ENCODE measurements at places on chromosomes 5 and 9.

DNA sequence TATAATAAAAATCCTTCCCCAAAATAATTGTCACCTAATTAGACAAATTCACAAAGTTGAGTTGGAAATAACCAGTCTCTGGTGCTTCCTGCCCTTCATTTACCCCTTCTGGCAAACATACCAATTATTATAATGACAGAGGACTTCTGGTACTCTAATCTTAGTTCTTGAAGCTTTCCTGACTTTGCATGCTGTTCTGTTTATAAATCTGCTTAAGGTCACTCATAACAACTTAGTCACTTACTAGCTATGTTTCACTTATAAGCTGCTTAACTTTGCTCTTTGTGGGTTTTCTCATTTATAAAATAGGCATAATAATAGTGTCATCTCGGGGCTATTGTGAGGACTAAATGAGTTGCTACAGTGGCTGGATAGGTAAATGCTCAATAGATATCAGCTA lies 446.5 kb downstream of the EFNA5 start:
- DNase-seq: no peak

DNA sequence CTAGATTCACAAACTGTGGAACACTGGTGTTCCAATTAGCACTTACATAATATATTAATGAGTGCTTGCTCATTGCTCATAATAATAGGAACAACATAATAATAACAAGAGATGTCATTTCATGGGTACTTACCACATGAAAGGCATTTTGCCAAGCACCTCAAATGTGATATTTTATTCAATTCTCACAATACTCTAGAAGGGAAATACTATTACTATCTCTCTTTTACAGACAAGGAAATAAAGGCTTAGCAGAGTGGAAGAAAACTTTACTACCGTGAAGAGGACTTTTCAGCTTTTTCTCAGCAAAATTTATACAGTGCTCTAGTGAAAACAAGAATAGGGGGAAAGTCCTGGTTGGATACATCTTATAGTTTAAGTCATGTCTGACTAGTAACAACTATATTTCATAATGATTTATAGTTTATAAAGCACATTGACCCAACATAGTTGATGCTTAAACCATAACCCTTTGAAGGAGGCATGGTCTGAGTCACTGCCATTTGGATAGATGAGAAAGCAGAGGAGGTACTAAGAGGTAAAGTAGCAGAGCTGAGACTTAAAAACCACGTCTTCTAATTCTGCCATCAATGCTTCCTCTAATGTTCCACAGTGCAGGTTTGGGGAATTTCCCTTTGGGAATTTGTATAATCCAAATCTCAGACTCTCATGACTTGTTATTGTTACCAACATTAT lies 124.7 kb downstream of the CEP120 start:
- no peak for DNase-seq

DNA sequence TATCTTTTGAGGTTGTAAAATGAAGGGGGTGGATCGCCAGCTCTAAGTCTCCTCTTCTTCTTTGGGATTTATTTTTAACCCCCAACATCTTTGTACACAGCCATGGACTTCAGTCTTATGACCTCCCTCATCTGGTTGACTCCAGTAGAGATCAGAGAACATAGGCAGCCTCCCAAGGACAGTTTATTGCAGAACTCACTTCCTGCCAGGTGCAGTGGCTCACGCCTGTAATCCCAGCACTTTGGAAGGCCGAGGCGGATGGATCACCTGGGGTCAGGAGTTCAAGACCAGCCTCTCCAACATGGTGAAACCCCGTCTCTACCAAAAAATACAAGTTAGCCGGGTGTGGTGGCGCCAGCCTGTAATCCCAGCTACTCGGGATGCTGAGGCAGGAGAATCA lies 2.8 kb upstream of the BHMT start:
- DNase-seq: no peak

DNA sequence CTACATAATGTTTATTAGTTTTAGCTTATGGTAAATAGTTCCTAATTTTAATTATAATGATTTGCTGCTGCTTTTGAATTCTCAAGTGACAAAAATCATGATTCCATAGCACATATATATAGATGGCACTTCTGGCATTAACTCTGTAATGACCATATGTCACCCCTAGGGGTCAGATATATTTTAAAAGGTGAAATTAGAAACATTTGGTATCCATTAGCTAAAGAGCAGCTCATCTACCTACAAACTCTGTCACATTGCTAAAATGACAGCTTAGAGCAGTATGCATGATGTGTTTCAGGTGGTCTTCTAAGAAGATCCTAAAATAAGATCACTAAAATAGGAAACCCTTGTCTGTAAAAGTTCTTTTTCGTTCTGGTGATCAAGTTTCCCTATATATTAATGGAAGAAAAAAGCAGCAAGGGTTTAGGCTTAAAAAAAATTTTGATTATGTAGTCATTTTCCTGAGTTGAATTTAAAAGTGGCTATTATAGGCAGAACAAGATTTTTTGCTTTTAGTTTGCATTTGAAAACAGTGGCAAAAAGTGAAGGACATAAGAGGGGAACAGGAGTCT lies 157.7 kb upstream of the POU5F2 start:
- DNase-seq: no peak

- no peak for DNase-seq
These were observed 1.7 kb downstream of the DMRT3 start for GRCh38 chr9:977838-978830.

GRCh38 chr5:140214831-140215230 lies 39.8 kb downstream of the CYSTM1 start:
- peak; percentile 44 for DNase-seq

DNA sequence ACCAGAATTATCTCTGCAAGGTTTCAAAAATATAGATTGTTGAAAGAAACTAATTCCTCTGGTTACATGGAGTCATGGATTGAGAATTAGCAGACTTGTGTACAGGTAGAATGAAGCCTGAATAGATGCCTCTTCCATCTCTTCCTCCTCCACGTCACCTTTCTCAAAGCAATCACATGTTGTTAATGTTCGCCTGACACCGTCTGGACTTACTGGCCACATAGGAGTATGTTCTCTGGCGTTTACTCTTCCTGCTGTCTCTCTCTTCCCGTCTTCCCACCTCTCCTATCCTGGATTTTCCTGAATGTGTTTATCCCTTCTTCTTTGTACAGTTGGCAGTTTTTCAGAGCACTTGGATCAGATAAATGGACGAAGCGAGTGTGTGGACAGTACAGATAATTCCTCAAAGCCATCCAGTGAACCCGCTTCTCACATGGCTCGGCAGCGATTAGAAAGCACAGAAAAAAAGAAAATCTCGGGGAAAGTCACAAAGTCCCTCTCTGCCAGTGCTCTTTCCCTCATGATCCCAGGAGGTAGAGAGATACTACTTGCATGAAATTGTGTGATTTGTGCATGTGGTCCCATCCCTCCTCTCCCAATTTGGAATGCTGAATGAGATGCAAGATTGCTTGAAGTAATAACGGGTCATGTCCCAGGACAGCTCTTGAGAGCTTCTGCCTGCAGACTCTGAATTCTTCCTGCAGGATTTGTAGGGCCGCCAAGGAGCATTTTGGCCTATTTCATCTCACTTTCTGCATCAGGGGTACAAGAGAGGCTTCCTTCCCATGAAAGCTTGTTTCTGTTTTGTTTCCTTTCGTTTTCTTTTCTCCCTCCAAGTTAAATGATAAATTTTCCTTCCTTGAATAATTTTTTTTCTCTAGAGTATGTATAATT lies 47.3 kb downstream of the CD180 start:
- peak; percentile 28 for DNase-seq

DNA sequence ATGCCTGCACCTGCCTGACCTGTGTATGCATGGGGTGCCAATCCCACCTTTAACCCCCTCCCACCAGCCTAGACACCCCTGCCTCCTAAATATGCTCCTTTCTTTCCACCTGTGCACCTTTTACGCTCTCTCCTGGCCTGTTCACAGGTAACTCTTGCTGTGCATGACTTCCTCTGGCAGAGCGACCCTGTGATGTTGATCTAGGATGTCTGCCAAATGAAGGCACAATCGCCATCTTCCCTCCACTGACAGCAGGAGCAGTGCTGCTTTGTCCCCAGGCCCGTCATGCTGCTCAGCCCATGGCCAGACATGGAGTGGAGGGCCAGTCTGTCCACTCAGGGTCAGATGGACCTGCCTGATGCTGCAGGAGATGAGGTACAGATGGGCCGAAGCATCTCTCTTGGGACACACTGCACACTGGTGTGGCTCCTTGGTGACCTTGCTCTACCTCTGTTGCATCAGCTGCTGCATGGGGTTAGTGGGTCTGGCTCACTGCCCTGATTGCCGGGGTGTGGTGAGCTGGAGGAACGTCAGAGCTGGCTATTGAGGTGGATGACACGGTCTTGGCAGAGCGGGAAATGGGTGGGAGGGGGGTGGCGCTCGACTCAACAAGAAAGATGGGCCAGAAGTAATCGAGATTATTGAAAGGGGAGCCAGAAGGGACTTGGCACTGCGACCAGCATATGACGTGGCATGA lies 101.7 kb upstream of the PITX1 start:
- DNase-seq: peak; percentile 77

GRCh38 chr5:143775258-143775657 lies 36.7 kb upstream of the HMHB1 start:
- DNase-seq: peak; percentile 71

GRCh38 chr5:132470596-132470995 lies 20.0 kb downstream of the IRF1 start:
- no peak for DNase-seq

DNA sequence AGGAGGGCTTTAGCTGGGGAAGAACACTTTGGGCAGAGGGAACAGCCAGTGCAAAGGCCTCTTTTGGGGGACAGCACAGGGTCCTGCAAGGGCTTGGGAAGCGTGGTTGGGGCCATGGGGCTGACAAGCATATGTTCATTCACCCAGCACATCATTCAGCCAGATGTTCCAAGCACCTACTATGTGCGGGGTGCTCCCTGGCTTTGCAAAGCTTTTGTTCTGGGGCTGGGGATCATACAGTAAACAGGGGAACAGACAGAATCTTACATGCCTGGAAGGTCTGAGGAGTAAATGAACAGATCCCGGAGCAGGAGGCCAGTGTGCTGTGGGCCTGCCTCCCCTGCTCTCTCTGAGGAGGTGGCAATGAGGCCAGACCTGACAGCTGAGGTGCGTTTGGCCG lies 16.7 kb downstream of the PSD2 start:
- no peak for DNase-seq

GRCh38 chr9:95644377-95644776 lies 127.6 kb upstream of the PTCH1 start:
- DNase-seq: no peak

GRCh38 chr9:109098171-109098959 lies 21.4 kb downstream of the TMEM245 start:
- peak; percentile 94 for DNase-seq

DNA sequence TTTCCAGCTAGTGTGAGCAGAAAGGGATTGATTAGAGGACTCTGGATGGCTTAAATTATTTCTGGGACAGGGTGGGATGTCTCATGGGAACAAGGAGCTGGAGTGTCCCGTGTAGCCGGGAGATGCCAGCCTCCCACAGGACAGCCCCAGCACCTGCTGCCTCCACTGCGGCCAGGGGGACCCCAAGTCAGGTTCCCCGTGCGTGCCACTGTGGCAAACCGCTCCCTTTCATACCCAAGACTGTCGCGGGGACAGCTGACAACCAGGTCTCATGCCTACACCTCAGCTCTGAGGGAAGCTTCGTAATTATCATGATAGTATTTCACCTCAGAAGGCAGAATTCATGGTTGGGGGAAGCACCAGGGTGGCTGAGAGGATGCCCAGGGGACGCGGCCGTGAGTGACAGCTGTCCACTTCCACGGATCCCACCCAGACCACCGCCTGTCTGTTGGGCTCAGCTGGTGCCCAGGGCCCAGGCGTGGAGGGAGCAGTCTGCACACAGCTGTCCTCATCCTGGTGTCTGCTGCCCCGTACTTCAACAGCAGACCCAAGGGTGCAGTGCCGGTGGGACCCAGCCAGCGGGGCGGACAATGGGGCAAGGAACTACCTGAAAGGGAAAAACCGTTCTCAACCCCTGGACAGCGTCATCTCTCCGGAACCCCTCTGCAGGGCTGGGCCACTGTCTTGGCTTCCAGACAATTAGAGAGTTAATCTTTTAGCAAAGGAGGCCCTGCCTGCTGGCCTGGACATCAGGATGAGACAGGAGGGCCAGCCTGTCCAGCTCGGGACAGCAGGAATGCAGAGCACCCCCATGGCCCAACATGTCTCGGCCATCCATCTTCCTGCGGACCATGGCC lies 166.9 kb downstream of the OLFM1 start:
- no peak for DNase-seq

GRCh38 chr9:77502568-77502967 lies 145.6 kb downstream of the GNA14 start:
- peak; percentile 19 for DNase-seq

- peak; percentile 6 for DNase-seq
These were observed 70.9 kb downstream of the EGFLAM start for GRCh38 chr5:38329132-38329715.

DNA sequence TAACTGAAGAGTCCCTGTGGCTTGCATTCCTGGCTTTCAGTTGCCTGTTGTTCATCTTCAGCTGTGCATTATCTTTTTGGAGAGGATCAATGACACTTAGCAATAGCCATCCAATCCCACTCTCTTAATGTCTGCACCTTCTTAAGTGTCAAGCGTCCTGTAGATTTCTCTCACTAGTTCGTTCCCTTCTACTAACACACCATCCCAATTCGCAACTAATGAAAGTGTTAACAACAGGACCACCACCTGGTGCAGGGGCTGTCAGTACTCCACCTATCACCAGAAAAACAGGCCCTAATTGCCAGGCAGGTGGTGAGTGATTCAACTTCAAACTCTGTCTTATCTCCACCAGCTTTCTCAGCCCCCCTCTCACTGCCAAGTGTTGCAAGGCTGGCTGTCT lies 169.4 kb upstream of the EFNA5 start:
- DNase-seq: no peak

DNA sequence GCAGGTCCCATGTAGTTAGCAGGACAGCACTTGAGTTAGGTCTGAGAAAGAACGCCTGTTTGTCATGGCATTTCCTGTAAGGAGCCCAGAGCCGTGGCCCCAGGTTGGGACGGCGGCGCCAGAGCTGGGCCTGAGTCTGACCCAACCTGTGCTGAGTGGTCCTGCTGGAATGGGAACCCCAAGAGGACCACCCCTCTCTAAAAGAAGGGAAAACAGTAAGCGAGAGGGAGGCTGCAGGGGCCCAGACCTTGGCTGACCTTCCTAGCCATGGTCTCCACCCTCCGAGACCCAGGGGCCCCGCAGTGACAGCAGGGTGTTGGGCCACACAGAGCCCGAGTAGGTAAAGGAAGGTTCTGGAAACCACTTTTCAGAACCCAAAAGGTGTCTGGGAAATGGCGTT lies 1.8 kb upstream of the LRRC14B start:
- no peak for DNase-seq

- DNase-seq: no peak
These were observed 13.6 kb upstream of the MAPK9 start for GRCh38 chr5:180305481-180305880.

Measured in cardiac fibroblast (primary cell).